ENCODE measurements at places on chromosomes 4 and X.

DNA sequence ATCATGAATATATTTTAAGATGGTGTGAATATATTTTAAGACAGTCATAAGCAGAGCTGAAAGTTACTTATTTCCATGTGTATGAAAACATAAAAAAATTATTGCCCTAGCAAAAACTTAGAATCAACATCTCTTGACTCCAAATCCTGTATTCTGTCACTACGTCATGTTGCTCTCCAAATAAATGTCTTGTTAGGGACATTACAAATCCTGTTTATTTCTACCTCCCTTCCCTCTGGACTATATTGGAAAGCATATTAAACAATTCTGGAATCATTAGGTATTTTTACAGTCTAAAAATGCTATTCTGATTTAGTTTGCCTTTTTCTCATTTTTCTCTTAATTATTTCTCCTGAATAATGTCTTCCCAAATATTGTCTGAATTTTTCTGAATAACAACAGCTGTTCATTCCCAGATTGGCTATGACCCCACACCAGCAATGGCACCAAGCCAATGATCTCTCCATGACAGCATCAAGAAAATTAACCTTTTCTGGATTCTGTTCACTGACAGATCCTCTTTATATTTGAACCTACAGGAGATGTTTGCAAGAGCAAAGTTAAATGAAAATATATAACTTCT is 523.1 kb downstream of the IQCM start:
- no peak for DNase-seq

- DNase-seq = no peak
Observed at GRCh38 chr4:77093401-77093800, 17.6 kb upstream of the CCNI start.

DNA sequence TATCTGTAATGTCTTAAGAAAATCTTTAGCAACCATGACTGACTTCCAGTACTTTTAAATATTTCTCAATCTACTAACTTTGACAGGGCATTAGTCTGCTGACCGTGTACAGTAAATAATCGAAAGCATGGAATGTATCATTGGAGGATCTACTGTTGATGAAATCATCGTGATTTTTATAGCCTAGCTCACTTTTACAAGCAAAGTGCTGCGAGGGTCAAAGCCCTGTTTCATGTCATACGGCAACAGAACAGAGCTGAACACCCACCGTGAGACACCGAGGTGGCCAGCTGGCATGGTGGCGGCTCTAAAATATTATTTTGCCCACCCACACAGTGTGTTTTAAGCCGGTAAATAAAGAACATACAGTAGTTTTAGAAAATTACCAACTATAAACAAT is 679.3 kb downstream of the FAT4 start:
- DNase-seq = no peak

- DNase-seq = no peak
Observed at GRCh38 chr4:48131736-48132135, 2.3 kb downstream of the TXK start.

DNA sequence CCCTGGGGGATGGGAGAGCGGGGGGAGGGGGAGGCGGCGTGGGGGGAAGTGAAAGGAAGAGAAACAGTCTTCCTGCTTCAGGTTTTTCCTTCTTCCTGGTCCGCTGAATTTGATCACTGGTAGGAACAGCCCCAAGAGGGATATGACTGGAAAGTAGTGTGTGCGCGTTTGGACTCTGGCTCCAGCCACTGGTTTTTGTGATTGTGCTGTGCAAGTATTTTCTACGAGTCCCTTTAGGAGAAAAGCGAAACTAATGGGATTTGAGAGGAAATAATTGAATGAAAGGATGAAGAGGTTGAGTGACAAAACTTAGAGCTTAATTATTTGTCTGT is 836 bp downstream of the PRRG1 start:
- no peak for DNase-seq

DNA sequence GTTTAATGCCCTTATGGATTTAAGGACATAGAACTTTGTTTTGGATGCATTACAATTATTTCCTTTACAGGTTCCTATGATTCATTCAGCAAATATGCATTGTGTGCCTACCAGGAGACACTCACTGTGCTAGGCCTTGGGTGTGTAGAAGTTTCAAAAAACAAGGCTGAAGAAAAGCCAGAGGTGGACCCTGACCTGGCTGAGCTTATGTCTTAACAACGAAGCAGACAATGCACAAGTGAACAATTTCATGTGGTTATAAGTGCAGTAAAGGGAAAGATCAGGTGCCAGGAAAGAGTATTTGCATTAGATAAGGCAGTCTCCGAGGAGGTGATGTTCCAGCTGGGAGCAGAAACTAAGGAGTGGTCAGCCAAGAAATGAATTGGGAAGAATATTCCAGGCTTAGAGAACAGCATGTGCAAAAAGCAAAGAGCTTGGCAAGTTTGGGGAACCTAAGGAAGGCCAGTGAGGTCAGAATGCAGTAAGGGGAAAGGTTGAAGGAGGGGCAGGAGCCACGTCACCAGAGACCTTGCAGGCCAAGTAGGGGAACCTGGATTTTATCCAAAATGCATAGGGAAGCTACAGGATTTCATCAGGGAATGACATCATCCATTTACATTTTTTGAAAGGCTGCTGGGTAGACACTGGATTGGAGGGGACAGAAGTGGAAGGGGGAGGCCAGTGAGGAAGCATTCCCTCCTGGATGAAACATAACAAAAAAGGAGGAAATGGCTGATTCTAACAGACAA is 193.6 kb downstream of the SOWAHB start:
- no peak for DNase-seq

DNA sequence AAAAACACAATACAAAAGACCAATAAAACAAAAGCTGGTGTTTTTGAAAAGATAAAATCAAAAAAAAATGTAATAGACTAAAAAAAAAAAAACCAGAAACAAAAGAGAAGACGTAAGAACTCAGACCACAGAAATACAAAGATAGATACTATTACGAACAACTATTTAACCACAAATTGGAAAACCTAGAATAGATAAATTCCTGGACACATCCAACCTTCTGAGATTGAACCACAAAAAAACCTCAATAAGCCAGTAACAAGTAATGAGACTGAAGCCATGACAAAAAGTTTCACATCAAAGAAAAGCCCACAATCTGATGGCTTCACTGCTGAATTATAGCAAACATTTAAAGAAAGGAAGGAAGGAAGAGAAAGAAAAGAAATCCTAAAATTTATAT is 16.2 kb downstream of the RCHY1 start:
- DNase-seq = no peak

DNA sequence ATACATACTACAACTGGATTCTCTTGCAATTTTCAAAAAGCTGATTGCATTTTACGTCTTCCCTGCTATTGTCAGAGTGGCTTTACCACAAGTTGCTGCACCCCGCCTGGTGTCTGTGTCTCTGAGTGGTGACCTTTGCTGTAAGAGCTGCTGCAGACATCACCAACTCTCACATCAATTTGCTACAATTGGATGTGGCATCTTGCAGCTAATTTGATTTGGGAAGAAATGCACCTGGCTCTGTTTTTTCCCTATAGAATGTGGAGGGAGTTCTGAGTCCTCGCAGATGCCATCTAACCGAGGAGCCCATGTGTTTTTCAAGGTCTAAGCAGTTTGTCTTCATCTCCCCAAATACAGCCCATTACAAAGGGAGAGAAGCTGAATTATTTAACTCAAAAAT is 73.8 kb upstream of the PHOX2B start:
- no peak for DNase-seq

GRCh38 chrX:37820646-37821045 is 26.7 kb downstream of the DYNLT3 start:
- no peak for DNase-seq

DNA sequence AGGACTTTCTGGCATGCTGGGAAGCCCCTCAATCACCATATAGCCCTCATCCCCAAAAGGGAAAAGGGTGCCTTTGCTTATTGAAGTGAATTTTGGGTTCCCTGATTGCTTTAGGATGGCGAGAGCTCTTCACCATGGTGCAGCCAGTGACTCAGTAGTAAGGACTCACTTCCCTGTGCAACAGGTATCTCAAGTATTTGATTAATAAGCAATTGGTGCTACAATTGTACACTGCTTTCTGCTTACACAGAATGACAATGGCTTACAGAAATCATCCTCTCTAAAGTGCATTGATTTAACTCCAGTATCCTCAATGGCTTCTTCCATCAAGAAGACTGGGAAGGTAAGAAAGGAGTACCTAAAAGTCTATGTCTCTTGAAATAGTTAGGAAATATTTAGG is 143.7 kb upstream of the SMIM10 start:
- no peak for DNase-seq

GRCh38 chr4:38567457-38567856 is 96.5 kb upstream of the KLF3 start:
- no peak for DNase-seq

DNA sequence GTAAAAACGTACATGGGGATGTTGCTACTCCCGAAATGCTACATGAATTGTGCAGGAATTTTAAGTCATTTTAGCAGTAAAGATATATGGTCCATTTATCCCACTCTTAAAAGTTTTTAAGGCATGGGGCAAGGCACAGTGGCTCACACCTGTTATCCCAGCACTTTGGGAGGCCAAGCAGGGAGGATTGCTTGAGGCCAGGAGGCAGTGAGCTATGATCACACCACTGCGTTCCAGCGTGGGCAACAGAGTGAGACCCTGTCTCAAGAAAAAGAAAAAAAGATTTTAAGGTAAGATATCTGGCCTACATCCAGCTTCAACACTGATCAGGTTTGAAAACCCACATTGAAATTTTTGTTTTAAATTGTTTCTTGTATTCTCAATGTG is 1.2 kb upstream of the SEC24D start:
- DNase-seq = no peak

GRCh38 chr4:56040842-56041241 is 92.1 kb downstream of the CEP135 start:
- DNase-seq = no peak

DNA sequence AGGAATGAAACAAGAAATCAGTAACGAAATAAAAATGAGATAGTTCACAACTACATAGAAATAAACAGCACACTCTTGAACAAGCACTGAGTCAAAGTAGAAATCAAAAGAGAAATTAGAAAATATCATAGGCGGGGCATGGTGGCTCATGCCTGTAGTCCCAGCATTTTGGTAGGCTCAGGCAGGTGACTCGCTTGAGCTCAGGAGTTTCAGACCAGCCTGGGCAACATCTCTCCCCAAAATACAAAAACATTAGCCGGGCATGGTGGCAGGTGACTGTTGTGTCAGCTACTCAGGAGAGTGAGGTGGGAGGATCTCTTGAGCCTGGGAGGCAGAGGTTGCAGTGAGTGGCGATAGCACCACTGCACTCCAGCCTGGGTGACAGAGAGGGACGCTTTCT is 714.4 kb downstream of the GLUD2 start:
- DNase-seq = no peak

DNA sequence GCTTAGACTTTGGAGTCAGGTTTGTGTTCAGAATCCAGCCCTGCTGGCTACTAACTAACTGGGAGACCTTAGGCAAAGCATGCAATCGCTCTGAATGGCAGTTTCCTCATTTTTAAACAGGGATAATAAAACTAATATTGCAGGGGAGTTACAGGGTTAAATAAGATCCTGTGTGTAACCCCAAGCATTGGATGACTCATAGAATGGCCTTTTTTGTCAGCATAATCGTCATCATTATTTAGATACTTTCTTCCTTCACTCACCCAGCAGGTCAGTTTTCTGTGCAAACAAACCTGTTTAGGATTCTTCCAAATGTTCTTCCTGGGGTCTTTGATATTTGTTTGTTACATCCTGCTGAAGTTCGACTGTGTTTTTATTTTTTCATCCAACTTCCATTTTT is 208.2 kb downstream of the EVC2 start:
- no peak for DNase-seq

GRCh38 chrX:153568451-153569011 is 30.4 kb downstream of the CCNQ start:
- DNase-seq = no peak

- DNase-seq = no peak
Observed at GRCh38 chr4:152953514-152953913, 17.4 kb downstream of the FHDC1 start.

DNA sequence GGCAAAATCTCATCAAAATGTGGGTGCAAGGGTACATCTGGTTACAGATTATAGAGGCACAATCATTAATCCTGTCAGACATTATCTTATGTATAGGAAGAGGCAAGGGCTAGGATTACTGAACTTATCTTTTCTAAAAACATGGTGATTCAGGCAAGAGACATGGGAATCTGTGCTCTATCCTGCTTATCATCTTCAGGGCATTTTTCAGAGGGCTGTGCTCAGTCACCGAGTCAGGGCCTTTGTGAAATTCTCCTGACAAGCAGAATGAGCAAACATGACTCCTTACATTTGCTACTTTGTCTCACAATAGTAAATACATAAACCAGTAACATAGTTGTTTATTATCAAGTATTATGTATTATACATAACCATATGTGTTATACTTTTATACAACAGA is 84.2 kb upstream of the KCTD8 start:
- DNase-seq = no peak

GRCh38 chrX:70353514-70353913 is 63.6 kb downstream of the KIF4A start:
- no peak for DNase-seq

GRCh38 chr4:40395908-40396793 is 61.0 kb downstream of the CHRNA9 start:
- DNase-seq = no peak

GRCh38 chr4:168945291-168945690 is 64.8 kb downstream of the CBR4 start:
- DNase-seq = no peak

GRCh38 chr4:11428231-11428898 is at the start of gene HS3ST1:
Gene HS3ST1 (minus strand): TSS chr4:11428894. CDS start chr4:11400005, 28,889 bp downstream.
- DNase-seq = no peak

DNA sequence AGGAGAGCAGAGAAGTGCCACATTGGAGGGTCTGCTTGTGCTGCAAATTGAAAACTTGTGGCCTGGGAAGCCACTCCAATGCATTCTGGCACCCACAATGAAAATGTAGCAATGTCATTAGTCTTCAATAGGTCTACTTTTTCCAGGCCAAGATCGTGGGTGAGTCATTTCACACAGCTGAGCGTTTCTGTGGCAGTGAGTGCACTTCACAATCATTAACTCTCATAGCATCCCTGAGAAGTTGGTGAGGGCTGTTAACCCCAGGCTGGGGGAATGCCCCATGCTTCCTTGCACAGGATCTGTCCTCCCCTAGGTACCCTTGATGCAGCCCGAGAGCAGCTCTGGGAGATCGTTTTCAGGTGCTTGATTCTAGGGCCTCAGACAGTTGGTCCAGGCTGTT is 196.8 kb upstream of the ATP6AP2 start:
- DNase-seq = no peak

- no peak for DNase-seq
Observed at GRCh38 chr4:84218031-84218430, 281.1 kb downstream of the NKX6-1 start.

GRCh38 chr4:25513814-25514213 is 136.8 kb downstream of the ANAPC4 start:
- no peak for DNase-seq

DNA sequence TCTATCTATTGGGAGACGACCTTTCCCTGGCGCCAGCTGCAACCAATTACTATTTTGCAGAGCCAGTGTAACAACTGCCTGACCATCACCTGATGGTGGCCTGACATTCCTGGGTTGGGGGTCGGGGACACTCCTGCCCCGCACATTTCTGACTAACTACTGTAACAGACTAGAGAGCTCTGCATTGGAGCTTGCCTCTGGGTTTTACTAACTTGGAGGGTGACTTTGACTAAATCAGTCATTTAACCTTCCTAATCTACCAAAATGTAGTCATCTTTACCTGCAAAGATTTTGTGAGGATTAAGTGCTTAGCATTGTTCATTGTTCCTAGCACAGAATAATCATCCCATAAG is 37.5 kb upstream of the ABCG2 start:
- DNase-seq = no peak

All from activated CD8-positive, alpha-beta memory T cell treated with anti-CD3 and anti-CD28 coated beads for 4 hours (primary cell).